Stimulated activated CD4-positive, alpha-beta T cell treated with anti-CD3 and anti-CD28 coated beads, Interleukin-1b, Interleukin-23, amount 100 ng/mL, for 24 hours (primary cell): ENCODE measurements at places on chromosomes 2 and 18.

DNA sequence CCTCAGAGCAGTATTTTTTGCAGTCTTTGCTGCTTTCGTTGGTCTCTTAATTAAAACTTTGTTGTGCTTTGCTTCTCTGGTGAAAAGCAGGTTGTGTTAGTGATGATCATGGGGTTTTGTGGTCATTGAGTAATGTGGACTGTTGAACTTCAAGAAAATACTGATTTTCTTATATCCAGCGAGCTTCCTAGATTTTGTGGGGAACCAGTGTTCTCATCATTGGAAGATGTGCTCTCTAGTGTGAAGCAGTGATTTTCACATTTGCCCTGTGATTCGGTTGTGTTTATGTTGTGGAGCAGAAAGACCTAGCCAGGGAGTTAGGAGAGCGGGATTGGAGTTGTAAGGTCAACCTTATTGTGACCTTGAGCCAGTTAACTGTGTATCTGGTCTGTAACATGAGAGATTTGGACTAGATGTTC, 12.4 kb downstream of the ASAP2 start:
- DNase-seq, result no peak

DNA sequence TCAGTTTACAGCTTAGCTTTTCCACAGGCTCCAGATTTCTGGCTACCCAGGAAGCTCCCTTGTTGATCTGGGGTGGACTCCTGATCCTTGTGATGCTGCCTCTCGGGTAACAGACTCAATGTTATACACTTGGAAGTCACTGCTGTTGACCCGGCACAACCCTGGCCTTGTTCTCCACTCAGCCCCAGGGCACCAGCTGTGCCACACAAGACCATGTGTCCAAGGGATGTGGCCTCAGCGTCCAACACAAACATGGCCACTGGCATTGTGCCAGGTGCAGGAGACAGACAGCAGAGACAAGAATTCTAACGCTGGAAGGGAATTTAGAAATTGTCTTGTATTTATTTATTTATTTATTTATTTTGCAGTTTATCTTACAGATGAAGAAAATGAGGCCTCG, 39.0 kb upstream of the PPP4R1 start:
- no peak for DNase-seq

- DNase-seq, result no peak
Observed at GRCh38 chr2:182553483-182553882, 126.6 kb upstream of the PDE1A start.

DNA sequence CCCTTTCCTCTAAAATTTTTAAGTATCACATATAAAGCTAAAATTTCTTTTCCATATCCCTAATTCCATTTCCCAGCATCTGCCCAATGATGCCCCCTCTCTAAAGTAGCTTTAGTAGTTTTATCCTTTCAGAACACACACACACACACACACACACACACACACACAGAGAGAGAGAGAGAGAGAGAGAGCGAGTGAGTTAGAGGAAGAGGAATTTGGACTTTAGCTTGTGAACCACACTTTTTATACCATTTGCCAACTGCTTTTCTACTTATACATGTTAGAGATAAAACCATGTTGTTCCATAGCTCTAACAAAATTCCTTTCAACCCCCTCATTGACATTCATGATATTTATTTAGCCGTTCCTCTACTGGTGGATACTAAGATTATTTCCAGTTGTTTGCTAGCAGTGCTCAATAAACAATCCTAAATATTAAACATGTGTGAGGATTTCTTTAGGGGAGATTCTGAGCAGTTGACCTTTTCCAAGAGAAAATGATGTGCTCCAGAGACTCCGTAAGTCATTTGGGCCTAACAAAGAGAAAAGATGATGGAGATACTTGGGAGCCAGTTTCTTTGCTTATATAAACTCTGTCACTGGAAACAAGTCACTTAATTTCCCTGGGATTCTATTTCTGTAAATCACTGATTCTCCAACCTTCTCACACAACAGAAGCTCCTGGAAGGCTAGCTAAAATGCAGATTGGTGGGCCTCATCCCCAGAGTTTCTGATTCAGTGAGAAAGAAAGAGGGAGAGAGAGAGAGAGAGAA, 229.7 kb upstream of the SP5 start:
- no peak for DNase-seq

DNA sequence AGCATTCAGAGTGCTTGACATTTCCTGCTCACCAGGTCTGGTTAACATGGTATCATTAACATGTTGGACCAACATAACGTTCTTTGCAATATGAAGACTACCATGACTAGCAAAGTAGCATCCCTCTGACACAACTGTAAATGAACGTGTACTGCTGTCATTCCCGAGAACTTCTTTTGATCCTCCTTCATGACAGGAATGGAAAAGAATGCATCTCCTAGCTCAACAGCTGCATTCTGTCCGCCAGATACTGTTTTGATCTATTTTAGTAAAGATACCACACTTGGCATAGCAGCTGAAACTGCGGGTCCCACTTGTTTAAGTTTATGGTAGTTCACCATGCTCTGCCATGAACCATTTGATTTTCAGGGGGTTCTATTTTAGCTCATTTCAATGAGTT, 144.2 kb upstream of the PARD3B start:
- DNase-seq, result no peak

DNA sequence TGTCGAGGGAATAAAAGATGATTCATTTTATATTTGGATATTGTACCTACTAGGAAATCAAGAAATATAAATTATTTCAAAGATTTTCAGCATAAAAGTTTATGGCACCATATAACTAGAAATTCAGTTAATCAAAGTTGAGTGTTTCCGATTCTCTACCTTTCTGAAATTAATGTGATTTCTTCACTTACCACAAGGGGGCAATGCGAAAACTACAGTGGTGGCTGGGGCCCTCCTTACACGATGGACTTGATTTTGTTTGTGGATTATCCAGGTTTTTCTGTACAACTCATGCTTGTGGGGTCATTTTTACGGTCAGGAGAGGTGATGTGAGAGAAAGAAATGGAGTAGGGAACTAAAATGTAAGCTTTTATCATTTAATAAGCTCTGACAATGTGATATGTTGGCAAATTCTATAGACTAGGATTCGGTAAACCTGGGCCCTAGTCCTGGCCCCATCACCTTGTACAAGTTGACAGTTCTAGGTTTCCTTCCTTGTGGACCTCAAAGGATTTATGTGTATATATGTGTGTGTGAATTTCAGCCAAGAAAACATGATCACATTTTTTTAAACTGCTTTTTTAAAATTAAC, 47.6 kb downstream of the G6PC2 start:
- DNase-seq, result no peak

DNA sequence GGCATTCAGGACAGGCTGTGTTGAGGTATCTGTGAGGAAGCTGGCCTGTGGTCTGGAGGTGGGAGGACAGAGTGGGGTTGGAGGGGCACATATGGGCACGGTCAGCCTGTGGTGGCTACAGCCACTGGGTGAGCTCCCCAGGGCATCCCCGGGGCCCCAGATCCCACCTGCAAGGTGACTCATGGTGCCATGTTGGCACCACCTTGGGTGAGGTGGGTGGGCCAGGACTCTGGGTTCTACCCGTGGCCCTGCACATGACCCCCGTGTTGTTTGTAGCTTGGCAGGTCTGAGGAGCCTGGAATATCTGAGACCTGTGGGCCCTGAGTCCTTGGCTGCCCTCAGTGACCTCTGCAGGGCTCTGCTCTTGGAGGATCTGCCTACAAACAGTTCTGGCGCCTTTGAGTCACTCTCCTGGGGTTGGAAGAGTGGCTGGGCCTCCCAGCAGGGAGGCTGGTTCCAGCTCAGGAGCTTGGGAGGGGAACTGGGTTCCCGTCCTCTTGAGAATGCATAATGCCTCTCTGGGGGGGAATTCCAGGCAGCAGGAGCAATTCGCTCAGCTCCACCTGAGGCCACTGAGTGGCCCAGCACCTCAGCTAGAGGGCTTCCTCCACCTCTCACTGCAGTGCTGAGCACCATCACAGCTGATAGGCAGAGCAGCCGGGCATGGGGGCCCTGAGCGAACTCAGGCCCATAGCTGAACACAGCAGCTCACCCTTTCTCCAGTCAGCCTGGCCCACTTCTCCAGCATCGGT, 105.1 kb downstream of the DYSF start:
- DNase-seq, result no peak

GRCh38 chr2:237749002-237749401, 49.6 kb upstream of the RBM44 start:
- no peak for DNase-seq

DNA sequence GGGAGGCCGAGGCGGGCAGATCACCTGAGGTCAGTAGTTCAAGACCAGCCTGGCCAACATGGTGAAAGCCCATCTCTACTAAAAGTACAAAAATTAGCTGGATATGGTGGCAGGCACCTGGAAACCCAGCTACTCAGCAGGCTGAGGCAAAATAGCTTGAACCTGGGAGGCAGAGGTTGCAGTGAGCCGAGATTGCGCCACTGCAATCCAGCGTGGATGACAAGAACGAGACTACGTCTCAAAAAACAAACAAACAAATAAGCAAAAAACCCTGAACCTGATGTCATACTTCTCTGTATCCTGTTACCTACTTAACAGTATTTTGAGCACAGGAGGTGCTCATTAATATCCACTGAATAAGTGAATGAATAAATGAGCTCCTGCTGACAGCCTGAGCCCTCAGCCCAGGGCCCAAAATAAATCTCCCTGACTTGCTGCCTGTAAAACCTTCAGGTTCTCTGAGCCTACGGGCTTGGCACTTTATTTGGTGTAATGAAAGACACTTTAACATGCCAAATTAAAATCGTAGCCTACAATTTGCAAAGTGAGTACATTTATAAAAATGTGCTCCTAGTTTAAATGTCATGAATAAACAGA, 215.1 kb downstream of the ZNF385B start:
- no peak for DNase-seq
